NCI-H1092 treated with DMSO at 0.1 percent for 48 hours (cell line): ENCODE measurements at places on chromosomes 1 and 21.

GRCh38 chr21:46100906-46101305, 3.0 kb downstream of the COL6A2 start:
- DNase-seq: no peak

- DNase-seq: no peak
These were observed 227.3 kb upstream of the TMEM51 start for GRCh38 chr1:14926229-14926628.

GRCh38 chr1:109610609-109611307, 8.7 kb downstream of the GNAT2 start:
- no peak for DNase-seq

GRCh38 chr1:229298887-229299503, 28.1 kb downstream of the RAB4A start:
- no peak for DNase-seq

GRCh38 chr1:220342853-220343252, 70.6 kb upstream of the RAB3GAP2 start:
- no peak for DNase-seq

GRCh38 chr1:35773711-35774110, 3.9 kb upstream of the CLSPN start:
- no peak for DNase-seq

GRCh38 chr1:199735660-199736059, 291.9 kb upstream of the NR5A2 start:
- DNase-seq: no peak

DNA sequence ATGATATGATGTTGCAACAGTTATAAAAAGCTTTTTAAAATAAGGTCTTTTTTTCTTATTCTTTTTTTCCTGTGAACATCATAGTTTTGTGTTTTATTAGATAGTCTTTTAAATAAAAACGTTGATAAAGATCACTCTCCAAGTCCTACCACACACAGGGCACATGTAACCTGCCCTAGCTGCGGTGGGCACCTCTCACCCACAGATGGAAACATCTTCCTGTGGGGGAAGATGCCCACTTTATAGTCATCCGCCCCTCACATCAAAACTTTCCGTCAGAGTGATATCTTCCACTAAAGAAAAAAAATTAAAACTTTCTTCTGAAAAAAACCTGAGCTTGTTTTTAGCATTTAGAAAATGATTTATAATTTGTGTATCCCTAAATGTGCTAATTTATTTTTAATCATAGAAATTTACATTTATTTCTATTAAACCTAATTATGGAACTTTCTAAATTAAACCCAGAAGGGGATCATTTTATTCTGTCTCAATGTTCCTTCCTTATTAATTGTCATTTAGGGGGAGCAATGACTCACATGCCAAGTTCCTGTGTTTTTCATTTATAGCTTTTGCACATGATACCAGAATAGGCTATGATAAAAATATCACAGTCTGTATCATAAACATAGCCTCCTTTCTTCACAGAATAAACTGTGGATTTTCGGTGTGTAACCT, 24.7 kb downstream of the TNFRSF9 start:
- no peak for DNase-seq

DNA sequence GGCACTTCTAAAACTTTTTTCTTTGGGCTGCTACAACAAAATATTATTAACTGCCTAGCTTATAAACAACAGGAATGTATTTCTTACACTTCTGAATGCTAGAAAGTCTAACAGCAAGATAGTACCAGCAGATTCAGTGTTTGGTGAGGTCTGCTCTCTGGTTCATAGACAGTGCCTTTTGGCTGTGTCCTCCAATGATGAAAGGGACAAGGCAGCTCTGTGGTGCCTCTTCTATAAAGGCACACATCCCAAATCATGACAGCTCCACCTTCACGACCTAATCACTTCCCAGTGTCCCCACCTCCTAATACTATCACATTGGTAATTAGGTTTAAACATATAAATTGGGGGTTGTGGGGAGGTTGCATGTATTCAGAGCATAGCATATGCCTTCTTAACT, 9.5 kb downstream of the CFH start:
- no peak for DNase-seq

GRCh38 chr21:41251961-41252642, 64.5 kb upstream of the FAM3B start:
- DNase-seq: no peak

- no peak for DNase-seq
These were observed 7.6 kb upstream of the ATF3 start for GRCh38 chr1:212600980-212601379.

- no peak for DNase-seq
These were observed 84.3 kb upstream of the VAV3 start for GRCh38 chr1:108049178-108049819.
